ENCODE measurements at places on chromosomes 2 and 18. TPM values are rescaled to one million over a fixed set of nuclear protein-coding genes. Genes with fewer than 3 reads are reported as not detected.

DSC2 gene
- 49.5 TPM for polyA plus RNA-seq

IL1RL1 gene
- 0.41 TPM for polyA plus RNA-seq

ALPP gene
- 0.13 TPM for polyA plus RNA-seq

MRO gene
- 2.7 TPM for polyA plus RNA-seq

IL36RN gene
- not detected for polyA plus RNA-seq

TMEM37 gene
- polyA plus RNA-seq = 57.3 TPM

METTL8 gene
- polyA plus RNA-seq = 13.3 TPM

TRIM43 gene
- polyA plus RNA-seq = 0.59 TPM

PID1 gene
- 4.8 TPM for polyA plus RNA-seq

EPG5 gene
- 16.5 TPM for polyA plus RNA-seq

SP9 gene
- not detected for polyA plus RNA-seq

THOC1 gene
- polyA plus RNA-seq = 54.5 TPM

SPHKAP gene
- polyA plus RNA-seq = 6.6 TPM

ZNF514 gene
- polyA plus RNA-seq = 42.0 TPM

CNTNAP5 gene
- not detected for polyA plus RNA-seq

NT5DC4 gene
- polyA plus RNA-seq = 0.14 TPM

ARHGAP15 gene
- polyA plus RNA-seq = 2.9 TPM

ATP6V1B1 gene
- polyA plus RNA-seq = 85.8 TPM

TCF7L1 gene
- 70.4 TPM for polyA plus RNA-seq

KCNIP3 gene
- 22.3 TPM for polyA plus RNA-seq

DSG2 gene
- polyA plus RNA-seq = 51.5 TPM

CHRNG gene
- polyA plus RNA-seq = 0.52 TPM

HEATR5B gene
- polyA plus RNA-seq = 25.9 TPM

CREG2 gene
- polyA plus RNA-seq = 0.40 TPM

MAL gene
- 341 TPM for polyA plus RNA-seq

KCNG3 gene
- 0.86 TPM for polyA plus RNA-seq
